Activated T-cell treated with anti-CD3 and anti-CD28 coated beads, Interleukin-2, amount 50 U/mL, for 1 hour (primary cell): ENCODE measurements at places on chromosomes 5 and 9.

DNA sequence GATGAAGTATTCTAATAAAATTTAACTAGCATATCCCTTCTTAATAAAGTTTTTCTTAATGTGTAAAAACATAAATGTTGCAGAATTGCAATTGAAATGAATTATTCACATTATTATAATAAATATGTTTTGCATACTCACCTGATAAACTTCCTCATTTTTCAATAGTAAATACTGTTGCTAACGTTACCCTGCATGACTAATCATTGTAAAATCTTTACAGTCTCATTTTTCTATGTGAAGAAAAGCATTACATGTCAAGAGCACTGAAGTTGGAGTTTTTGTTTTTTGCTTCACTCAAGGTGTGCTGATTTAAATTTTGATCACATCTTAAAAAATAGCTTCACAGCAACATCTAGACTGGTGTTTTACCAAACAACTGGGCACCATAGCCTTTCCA is 157.2 kb upstream of the CDH18 start:
- DNase-seq, result no peak

GRCh38 chr5:73542020-73542419 is 23.4 kb downstream of the ANKRA2 start:
- no peak for DNase-seq

DNA sequence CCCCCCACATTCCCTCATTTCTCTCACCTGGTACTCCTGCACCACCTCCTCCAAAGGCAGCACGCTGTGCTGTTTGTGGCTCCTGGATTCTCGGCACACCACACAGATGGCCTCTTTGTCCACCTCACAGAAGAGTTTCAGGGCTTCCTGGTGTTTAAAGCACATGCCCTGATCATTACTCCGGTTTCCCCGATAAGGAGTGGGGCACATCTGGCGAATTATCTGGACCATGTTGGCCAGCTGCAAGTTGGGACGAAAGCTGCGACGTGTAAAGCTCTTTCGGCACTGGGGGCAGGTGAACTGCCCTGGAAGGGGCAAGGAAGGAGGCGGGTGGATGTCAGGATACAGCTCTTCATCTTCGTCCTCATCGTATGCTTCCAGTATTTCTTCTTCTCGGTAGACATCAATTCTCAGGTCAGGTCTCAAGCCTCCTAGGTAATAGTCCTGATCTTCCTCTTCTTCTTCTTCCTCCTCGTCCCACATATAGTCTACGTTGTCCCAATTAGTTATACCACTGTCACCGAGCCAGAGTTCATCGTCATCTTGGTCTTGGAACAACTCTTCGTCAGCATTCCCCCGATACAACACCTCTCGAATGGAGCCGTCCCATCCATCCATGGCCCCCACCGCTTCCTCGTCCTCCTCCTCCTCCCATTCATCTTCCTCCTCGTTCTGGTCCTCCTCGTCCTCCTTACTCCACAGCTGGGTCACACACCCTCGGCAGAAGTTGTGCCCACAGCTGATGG is 796 bp downstream of the TRIM52 start:
- DNase-seq, result no peak

DNA sequence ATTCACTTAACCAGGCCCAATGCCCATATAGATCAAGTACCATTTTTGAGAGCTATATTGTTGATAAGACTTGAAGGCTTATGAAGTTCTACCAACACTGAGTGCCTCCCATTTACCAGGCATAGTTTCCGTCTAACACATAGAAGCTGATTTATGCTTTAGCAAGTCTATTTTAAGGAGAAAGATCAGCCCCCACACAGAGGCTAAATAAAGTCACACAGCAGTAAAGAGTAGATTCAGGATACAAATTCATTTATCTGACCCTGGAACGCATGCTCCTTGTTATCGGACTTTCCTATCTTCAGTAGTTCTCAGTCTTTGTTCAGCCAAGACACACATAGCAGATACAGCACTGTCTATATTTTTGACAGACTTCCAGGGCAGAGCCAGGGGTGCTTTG is 34.2 kb downstream of the DMGDH start:
- DNase-seq, result no peak

GRCh38 chr5:133360693-133361472 is 251.5 kb downstream of the FSTL4 start:
- no peak for DNase-seq

- no peak for DNase-seq
These were observed 308.2 kb upstream of the PRR16 start for GRCh38 chr5:120155873-120156272.

- no peak for DNase-seq
These were observed 93.0 kb upstream of the ZNF608 start for GRCh38 chr5:124839371-124839998.

DNA sequence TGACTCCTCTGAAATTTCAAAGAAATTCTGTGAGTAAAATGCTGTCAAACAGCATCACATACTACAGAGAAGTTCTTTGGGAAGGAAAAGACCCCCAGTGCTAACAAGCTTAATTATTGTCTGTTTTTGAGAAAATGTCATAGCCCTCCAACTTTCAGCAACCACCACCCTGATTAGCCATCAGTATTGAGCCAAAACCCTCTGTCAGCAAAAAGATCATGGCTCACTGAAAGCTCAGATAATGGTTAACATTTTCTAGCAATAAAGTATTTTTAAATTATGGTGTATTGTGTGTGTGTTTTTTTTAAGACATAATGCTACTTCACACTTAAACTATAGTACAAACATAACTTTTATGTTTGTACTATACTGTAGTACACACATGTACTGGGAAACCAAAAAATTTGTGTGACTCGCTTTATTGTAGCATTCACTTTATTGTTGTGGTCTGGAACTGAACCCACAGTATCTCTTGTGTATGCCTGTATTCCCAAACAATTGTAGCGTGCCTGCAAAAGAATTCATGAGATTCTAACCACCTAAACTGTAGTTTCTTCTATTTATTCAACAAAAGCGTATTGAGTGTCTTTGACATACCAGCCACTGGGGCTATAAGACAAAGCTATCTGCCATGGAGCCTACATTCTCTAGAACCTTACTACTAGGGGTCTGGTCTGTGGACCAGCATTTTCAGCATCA is 31.6 kb downstream of the TLE4 start:
- DNase-seq, result no peak

DNA sequence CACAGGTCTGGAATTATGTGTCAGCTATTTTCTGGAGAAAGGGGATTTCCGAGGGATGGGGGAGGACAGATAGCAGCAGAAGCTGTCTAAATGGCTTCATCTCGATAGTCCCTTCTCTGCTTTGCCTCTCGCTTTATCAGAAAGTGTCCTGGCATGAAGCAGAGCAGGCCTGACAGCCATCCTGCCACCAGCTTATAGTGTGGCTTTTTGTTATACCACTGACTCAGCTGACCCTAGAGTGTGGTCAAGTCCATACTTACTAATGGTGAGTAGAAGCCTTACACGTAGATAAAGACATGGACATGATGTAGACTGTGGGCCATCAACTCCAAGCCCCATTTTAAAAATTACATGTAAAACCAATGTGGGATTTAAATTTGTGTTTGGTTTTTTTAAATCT is 50.0 kb downstream of the RCL1 start:
- no peak for DNase-seq

DNA sequence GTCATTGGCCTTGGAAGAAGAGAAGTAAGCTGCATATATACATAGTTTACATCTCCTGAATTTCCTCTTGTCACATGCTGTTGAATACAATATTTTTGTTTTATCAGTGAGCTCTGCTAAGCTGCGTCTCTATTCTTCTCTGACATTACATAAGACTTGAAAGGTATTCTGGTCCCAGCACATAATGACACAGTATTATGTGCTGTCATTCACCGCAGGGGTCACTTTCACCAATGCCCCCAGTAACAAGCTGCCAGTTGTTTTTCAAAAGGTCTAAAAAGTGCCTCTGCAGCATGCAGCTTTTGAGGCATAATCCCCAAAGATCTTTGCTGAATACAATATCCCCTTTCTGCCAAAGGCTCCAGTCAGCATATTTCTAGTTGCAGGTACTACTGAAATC is 349.0 kb upstream of the FAM174A start:
- DNase-seq, result no peak

DNA sequence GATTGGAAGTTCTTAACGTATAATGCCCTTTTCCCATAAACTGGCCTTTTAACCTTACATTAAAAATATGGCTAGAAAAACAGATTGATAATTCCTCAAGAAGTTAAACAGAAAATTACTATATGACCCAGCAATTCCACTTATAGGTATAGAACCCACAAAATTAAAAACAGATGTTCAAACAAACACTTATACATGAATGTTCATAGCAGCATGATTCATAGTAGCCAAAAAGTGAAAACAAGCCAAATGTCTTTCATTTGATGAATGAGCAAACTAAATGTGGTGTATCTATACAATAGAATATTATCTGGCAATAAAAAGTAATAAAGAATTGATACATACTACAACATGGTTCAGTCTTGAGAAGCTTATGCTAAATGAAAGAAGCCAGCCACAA is 35.5 kb downstream of the POU5F2 start:
- DNase-seq, result no peak

DNA sequence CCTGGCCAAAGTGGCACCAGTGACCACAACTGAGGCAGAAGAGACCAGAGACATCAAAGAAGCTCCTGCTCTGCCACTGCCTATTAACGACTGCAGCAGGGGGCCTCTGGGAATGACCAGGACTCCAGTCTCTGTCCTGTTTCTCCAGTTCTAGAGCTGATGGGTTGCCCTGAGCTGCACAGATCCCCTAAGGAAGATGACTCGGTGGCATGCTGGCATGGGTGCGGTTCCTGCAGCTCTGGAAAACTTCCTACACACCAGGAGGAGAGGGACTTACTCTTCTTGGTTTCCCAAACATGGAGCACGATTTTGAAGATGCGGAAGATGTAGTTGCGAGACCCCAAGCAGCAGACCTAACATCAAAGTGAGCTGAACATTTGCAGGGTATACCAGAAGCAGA is 2.7 kb downstream of the SLIT3 start:
- DNase-seq, result no peak

GRCh38 chr5:14161825-14162556 is 18.8 kb downstream of the TRIO start:
- DNase-seq, result no peak

DNA sequence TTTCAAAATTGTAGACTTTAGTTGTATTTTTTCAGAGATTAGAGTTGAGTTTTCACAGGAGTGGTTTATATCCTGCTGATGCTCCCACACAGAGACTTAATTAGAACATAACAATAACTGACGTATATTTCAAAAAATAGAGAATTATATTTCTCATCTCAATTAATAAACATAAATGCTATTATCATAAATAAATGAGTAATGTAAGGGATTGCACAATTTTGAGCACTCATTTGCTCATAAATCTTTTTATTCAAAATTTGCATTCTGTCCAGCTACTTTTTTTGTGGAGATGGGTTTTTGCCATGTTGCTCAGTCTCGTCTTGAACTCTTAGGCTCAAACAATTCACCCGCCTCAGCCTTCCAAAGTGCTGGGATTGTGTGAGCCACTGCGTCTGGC is 515.7 kb upstream of the RORB start:
- no peak for DNase-seq

- no peak for DNase-seq
These were observed 26.3 kb upstream of the CRHBP start for GRCh38 chr5:76926329-76927105.

DNA sequence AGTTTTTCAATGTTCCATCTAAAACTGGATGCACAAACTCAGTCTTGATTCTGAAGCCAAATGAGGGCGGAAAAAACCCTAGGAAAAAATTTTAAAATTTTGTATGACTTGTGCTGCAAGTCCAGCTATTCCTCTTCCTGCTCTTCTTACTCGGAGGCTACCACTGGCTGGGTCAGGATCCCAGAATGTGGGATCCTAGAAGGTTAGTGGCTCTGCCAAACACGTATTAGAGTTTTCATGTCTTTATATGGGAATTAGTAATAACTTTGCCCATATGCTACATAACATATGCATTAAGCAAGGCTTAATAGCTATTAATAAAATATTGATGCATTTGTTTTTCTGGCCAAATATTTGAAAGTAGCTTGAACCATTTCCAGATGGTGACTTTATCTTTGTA is 458.3 kb downstream of the AGTPBP1 start:
- no peak for DNase-seq

GRCh38 chr9:70362952-70363351 is 51.5 kb downstream of the KLF9 start:
- no peak for DNase-seq

GRCh38 chr5:135546101-135546500 is 10.3 kb upstream of the NEUROG1 start:
- DNase-seq, result no peak

DNA sequence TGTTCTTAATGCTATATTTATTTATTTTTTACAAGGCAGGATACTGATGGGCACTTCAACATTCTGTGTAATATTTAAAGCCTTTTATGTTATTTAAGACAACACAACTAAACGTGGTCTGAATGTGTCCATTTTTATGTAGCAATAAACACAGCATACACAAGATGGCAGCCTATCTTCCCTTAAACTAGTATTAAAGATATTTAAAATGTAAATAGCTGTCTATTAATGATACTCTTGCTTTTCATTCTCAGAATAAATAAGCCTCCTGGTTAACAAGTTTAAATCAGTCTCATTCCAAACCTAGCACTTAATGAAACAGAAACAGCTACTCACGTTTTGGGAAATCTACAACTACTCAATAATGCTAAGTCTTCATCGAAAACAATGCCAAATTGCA is 315.7 kb downstream of the MCTP1 start:
- DNase-seq, result no peak

GRCh38 chr5:65102371-65102975 is 333.7 kb downstream of the CWC27 start:
- DNase-seq, result no peak

GRCh38 chr5:154780128-154780527 is 25.0 kb downstream of the LARP1 start:
- DNase-seq, result no peak

DNA sequence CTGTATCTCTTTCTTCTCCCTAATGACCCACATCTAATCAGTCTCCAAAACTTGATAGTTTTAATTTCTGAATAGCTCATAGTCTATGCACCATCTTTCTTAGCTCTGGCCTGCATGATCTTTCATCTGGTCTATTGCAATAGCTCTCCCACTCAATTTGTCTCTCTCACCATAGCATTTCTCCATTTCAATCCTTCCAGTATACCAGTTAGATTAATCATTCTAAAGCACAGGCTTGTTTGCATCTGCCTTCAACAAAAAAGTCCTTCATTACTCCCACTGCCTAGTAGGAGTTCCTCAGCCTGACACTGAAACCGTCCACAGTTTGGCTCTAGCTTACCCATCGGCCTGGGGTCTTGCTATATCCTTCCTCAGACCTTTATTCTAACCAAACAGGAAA is 344.9 kb downstream of the ENC1 start:
- DNase-seq, result no peak

GRCh38 chr9:97704345-97704677 is 7.2 kb upstream of the XPA start:
- DNase-seq, result no peak

GRCh38 chr9:89000371-89000781 is 9.1 kb downstream of the S1PR3 start:
- no peak for DNase-seq

GRCh38 chr5:15254607-15255006 is 245.4 kb upstream of the FBXL7 start:
- no peak for DNase-seq

- DNase-seq, result no peak
These were observed 40.6 kb upstream of the MAP1B start for GRCh38 chr5:72066705-72067107.
